ENCODE measurements at places on chromosomes 16 and 17.

- DNase-seq, result no peak
These were observed 46.8 kb downstream of the REXO5 start for GRCh38 chr16:20853143-20853542.

DNA sequence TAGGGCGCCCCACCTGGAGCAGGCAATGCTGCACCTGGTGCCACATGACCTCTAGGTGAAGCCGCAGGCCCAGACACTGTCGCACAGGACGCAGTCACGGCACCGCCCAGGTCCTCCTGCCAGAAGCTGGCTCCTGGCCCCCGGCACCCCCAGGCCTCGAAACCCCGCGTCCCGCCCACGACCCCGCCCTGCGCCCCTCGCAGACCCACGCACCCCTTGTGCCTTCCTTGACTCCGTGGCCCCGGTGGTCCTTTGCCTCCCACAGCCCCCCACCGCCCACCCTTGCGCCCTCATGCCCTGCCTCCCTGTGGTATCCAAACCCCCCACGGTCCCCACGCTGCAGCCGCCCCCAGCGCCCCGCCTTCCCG is 6.3 kb upstream of the C1QTNF8 start:
- no peak for DNase-seq

DNA sequence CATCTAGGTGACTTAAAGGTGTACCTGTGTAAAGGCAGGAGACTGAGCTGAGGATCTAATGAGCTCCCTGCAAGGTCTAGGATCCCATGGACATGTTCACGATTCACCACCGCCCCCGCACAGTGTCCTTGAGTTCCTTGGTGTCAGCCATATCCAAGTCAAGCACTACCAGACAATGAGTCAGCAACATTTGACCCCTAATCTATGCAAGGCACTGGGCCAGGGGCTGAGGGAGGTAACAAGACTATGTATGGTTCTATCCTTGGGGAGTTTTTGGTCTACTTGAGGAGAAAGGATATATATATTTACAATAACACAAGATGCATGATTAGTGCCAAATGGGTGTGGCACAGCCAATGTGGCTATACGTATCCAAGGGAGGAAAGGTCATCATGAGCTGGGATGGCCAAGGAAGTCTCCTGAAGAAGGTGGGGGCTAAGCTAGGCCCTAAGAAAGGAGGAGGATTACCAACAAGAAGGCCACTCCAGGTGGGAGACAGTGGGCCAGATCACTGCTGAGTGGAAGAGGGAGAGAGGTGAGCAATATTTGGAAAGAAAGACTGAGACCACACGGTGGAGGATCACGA is 35.0 kb downstream of the ITGB3 start:
- DNase-seq, result no peak

- no peak for DNase-seq
These were observed 38.2 kb upstream of the ICAM2 start for GRCh38 chr17:64058621-64059020.

- DNase-seq, result no peak
These were observed 112.6 kb upstream of the MPHOSPH6 start for GRCh38 chr16:82282662-82283061.

DNA sequence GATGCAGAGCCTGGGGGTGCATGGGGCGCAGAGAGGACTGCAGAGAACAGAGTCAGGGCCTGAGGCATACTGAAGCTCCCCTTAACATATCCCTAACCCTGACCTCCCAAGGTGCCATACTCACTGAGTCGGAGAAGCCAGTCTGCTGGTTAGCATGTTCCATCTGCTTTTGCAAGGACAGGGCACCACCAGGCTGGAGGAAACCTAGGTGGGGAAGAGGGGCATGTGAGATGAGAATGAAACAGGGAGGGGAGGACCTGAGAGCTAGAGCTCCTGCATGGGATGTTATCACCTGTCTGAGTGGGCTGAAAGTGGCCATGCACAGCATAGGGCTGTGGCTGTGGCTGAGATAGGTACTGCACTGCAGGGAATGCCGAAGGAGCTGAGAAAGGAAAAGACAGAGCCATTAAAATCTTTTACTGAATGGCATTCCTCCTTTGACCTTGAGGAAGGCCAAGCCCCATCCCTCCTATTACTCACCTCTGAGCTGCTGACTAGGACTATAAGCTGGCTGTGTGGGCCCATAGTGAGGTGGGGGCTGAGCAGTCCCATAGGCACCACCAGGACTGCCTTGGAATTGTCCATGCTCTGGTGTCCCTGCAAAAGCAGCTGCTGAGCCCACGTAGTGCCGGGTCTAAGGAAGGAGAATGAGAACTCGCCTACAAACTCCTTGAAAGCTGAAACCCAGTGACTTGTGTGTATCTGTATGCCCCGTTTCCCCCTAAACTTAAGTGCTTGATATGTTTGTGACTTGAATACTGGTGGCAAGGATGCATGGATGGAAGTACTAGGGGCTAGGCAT is 1.9 kb downstream of the GPS2 start:
- no peak for DNase-seq

DNA sequence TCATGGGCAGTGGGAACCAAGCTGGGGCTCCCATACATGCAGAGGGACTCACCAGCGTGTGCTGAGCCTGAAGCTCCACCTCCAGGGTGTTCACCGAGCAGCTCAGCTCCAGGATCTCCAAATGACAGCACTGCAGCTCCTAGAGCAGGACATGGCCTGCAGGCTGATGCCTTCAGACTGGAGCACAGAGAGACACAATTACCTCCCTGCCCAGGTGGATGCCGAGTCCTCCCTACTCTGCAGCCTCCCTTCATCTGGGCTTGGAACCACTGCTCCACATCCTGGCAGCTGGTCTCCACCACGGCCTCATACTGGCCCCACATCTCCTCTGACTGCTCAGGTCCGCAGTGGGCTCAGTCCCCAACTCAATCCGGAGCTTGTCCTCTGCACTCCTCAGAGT is 8.2 kb upstream of the KRT38 start:
- no peak for DNase-seq

GRCh38 chr17:59002848-59003247 is 103.8 kb downstream of the TRIM37 start:
- no peak for DNase-seq

GRCh38 chr17:77577491-77577890 is 381.0 kb upstream of the TNRC6C start:
- no peak for DNase-seq

- no peak for DNase-seq
These were observed 80.2 kb downstream of the CACNG1 start for GRCh38 chr17:67124450-67125148.

DNA sequence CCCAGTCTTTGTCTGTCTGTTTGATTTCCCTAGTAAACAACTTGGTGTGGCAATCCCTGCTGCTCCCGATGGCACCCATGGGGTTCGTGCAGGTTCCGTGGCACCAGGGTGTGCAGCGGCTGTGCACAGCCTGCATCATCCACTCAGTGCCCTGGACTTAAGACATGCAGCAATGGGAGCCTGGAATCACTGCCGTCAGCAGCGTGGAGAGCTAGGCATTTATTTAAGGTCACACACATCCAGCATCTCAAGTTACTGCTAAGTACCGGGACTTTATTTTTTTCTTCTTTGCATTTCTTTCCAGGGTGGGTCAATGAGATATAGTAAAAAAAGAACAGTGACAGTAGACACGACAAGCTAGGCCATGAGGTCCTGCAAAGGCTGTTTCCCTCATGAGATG is 2.8 kb downstream of the DHRS7C start:
- no peak for DNase-seq

DNA sequence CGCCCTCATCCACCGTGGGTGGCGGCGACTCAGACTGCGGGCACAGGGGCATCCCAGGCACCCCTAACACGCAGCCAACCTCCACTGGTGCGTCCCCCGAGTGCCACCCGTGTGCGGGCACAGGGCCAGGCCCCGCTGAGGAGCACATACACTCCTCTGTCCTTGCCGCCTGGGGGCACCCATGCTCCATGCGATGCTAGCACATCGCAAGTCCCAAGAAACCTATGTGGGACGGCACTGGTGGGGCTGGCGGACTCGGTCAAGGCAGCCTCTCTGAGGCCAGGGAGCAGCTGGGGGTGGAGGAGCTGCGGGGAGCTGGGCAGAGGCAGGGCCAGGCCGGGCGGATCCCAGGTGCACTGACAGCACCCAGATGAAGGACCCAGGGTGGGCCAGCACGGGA is 4.0 kb downstream of the ZNF598 start:
- no peak for DNase-seq

DNA sequence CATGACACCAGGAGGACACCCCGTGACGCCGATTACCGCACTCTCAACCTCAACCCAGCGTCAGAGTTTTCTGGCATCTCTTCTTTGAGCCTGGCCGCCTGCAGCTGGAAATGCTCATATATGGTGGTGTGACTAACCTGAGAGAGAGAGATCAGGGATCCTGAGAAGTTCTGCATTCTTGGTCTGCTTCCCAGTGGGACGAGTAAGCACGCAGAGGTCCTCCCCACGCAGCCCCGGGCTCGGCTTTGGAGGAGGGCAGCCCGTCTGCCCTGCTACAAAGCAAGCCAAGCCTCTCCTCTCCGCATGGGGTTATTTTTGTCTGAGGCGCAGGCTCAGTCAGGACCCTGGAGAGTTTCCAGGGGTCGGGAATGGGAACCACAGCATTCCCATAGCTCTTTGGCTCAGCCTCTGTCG is 16.5 kb downstream of the CRISPLD2 start:
- DNase-seq, result no peak

DNA sequence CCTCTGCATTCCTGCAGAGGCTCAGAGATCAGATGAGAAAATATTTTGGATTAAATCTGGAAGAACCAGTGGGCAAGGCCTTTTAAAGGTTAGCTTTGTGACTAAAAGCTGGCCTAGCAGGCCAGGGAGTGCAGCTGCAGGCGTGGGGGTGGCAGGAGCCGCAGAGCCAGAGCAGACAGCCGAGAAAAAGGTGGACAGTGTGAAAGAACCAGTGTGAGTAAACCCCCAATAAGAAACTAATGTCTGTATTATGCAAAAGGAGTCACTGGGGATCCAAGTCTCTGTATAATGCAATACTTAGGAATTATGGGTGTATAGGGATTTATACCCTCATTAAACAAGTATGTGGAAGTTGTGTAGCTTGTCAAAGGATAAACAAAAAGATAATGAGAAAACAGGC is 21.4 kb upstream of the SPACA3 start:
- no peak for DNase-seq

DNA sequence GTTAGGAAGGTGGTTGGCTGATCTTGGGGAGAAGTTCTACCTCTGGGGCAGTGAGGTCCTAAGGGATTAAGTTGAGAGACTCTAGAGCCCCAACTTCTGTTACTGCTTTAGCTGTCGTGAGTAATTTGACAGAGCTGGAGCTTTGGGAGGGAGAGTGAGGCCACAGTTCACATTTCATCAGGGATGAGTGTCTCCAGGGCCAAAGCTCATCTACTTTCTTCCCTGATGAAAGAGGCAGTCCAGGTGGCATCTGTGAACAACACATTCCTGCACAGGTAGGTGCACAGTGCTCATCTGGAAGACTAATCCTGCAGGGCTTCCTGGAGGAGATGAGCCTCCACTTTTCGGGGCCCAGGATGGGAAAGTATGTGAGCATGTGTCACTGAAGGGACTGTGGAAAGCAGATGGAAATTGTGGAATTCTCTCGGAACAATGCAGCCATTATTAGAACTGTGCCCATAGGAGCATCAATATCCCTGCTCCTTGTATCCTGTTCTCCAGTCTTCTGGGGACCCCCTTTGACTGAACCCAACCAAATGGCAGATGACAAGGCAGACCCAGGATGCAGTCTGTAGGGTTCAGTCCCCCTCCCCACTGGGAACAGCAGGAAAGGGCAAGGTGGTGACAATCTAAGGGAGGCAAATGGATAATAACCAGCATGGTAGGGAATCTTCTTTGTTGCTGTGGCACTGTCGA is 9.0 kb downstream of the DYNLL2 start:
- no peak for DNase-seq

DNA sequence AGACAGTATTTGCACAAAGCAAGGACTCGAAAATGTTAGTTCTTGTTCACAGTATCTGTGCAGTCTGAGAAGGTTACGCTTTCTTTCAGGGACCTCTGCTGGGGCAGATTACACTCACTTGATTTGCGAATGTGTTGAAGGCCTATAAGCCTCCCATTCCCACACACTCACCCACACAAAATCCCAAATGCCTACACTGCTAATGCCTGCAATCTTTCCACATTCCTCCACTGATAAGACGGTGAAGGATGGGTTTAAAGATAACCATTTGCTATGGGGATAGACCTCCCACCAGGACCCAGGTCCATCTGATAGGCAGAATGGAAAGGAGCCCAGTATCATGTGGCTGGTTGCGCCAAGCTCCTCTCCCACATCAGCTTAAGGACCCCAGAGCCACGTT is 394.9 kb upstream of the SALL1 start:
- no peak for DNase-seq

- no peak for DNase-seq
These were observed 44.1 kb upstream of the EMP2 start for GRCh38 chr16:10624527-10624926.

DNA sequence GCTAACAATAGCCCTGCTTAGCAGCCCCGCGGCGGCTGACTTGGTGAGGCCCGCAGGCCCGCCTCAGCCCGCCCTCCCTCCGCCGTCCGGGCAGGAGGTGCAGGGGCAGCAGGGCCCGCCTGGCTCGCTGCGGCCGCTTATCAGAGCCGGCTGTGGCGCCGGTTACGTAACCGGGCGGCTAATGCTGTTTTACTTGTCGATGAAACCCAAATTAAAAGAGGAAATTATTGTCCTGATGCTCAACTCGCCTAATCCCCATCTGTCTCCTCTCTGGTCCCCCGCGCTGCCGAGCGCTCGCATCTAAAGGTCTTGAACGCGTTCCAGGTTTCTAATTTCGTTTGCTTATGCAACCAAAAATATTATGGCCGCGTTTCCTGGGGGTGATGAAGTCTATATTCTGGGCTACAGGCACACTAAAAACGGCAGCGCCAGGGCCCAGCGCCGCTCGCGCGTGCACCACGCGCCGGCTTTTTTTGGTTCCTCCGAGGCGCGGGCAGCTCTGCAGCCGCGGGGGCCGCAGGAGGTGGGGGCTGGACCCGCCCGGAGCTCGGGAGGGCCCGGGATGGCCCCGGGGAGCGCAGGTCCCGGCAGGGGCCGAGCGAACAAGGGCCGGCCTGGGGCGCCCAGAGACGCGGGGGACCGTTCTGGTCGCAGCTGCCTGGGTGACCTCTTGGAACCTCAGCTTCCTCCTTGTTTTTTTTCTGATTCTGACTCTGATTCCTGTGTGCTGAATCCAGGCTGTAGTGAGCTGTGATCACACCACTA is 65.2 kb upstream of the TOB1 start:
- no peak for DNase-seq

DNA sequence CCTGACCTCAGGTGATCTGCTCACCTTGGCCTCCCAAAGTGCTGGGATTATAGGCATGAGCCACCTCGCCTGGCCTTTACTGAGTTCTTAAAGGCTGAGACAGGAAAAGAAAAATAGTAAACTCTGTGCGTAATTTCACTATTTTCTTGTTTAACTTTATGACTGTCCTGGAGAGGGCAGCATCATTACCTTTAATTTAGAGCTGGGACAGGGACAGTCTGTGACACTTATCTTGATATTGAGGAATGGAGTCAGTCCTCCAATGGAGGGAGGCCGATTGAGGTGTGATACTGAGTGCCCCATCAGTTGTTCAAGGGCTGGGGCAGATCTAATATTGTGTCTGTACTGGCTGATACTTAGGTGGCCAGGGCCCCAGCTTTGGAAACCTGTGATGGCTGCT is 21.5 kb upstream of the SPN start:
- DNase-seq, result no peak

All from activated B cell treated with CpG ODN at 0.5 μM for 24 hours (primary cell).